ENCODE measurements at places on chromosomes 5 and 9. TPM values are rescaled to one million over a fixed set of nuclear protein-coding genes. Genes with fewer than 3 reads are reported as not detected.

Gene SLC34A1
- total RNA-seq = not detected

Gene GARIN3
- total RNA-seq = not detected

Gene BNC2
- total RNA-seq = 33.1 TPM

Gene TAF7
- total RNA-seq = 55.0 TPM

Gene UAP1L1
- 38.1 TPM for total RNA-seq

Gene STKLD1
- total RNA-seq = 0.77 TPM

Gene MARCHF6
- total RNA-seq = 105 TPM

Gene F2RL2
- 10.2 TPM for total RNA-seq

Gene MORN5
- not detected for total RNA-seq

Gene SEC61B
- 241 TPM for total RNA-seq

Gene ARSI
- not detected for total RNA-seq

Gene CFAP90
- not detected for total RNA-seq

Gene CCL28
- 0.95 TPM for total RNA-seq
